Heart right ventricle (tissue), 16 donors: ENCODE measurements at places on chromosomes 2 and 18. TPM values are rescaled to one million over a fixed set of nuclear protein-coding genes. Genes with fewer than 3 reads are reported as not detected.

DNA sequence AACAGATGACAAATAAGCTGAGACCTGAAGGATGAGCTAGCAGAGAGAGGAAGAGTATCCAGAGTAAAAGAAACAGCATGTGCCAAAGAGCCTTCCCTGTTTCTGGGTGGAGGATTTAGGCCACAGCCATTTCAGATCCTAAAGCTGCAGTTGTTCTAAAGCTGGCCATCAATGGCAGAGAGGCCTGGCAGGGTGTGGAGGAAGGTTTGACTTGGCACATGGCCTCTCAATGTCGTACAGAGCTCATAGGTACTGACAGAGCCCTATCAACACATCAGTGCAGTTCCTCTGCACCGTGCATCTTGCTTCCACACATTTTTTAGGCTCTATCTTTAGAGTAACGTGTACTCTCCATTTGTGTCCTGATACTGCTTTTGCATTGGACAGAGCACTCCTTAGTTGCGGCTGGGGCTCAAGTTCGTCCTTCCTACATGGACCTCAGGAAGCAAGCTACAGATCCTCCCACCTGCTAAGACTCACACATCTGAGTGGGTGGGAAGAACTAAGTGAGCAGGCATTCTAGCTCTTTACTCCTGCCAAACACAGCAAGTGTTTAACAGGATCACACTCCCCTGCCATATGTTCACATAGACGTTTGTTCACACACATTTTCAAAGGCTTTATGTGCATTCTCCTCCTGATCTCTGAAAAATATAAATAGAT lies 3.0 kb upstream of the CHMP3 start:
- H3K4me1 ChIP-seq: peaks cover 17% of the 10 kb centered on the region
- no peak for DNase-seq
- no peaks in the 10 kb centered on the region for H3K27me3 ChIP-seq

DNA sequence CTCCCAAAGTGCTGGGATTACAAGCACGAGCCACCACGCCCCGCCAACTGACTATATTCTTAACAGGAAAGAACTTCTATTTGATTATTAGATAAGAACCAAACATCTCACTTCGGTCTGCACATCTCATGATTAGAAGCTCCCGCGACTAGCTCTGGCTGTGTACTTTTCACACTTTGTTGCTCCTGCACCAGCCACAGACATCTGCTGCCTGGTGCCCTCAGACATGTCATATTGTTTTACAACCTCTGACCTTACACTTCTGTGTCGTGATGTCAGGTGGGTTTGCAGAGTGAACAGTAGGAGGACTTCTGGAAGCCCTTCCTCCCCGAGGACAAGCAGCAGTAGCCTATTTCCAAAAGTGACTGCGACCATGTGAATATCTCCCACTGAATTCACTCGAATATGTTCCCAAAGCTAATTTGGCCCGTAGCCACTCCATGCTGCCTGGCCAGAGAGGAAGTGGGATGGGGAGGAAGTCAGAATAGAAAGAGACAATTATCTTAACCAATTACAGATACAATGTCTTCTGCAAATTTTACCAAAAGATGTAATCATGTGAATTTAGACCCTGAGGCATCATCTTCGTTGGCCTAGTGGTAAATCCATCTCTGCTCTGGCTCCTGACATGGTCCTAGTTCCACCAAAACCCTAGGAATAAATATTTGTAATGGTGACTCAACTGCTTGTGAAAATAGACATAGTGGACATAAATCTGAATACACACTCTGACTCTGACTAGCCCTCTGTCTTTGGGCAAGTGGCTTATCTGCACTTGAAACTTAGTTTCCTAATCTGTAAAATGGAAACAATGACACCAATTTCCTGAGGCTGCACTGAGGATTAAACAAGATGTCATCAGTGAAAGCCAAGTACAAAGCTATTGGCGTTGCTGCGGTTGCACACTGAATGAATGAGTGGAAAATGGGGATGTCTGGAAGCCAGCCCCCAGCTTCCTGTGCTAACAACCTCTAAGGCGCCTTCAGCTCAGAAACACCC lies 406.1 kb downstream of the LRATD1 start:
- no peaks in the 10 kb centered on the region for H3K4me1 ChIP-seq
- no peak overlapping the region for H3K27ac ChIP-seq
- no peaks in the 10 kb centered on the region for H3K36me3 ChIP-seq
- DNase-seq: no peak
- H3K4me3 ChIP-seq: no peak overlapping the region

- H3K4me3 ChIP-seq: no peak overlapping the region
- no peaks in the 10 kb centered on the region for H3K4me1 ChIP-seq
- H3K36me3 ChIP-seq: no peaks in the 10 kb centered on the region
- no peak overlapping the region for H3K27ac ChIP-seq
Measured at GRCh38 chr18:48456838-48457237, 47.7 kb upstream of the ZBTB7C start.

GRCh38 chr2:197274349-197274748 lies 36.2 kb downstream of the ANKRD44 start:
- H3K36me3 ChIP-seq: no peaks in the 10 kb centered on the region
- DNase-seq: no peak
- no peak overlapping the region for H3K27ac ChIP-seq

- peak overlapping the region; percentile 58 for H3K4me3 ChIP-seq
- no peaks in the 10 kb centered on the region for H3K36me3 ChIP-seq
- DNase-seq: peak; percentile 25
- H3K27me3 ChIP-seq: peaks cover 23% of the 10 kb centered on the region
- peak overlapping the region; percentile 36 for H3K27ac ChIP-seq
Measured at GRCh38 chr2:100104718-100105677, 37.4 kb downstream of the AFF3 start.

DNA sequence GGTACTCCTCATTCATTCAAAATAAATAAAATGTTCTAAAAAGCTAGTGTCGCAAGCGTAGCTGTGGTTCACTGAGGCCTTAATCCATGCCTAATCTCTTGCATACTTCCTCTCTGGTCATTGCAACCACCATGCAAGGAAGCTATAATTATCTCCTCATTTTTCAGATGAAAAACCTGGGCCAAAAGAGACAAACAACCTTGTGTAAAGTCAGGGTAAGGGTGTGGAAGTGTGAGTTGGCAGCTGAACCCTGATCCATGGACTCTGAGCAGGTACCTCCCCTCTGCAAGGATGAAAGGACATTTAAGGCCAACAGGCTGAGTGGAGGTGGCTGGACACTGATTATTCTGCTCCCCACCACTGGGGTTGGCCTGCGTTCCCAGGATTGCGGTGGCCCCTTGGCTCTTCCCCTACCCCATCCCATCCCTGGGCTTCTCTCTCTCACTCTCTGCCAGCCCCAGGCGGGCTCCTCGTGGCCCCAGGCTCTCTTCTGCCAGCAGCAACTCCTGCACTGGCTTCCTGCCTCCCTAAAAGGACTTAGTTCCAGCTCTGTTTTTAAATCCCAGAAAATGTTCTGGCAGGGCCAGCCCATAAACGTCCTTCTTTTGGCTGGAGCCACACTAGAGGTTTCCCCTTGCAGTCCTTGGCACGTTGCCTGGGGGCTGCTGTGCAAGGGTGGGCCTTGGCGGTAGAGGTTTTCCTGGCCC lies 72.0 kb upstream of the AFF3 start:
- peak overlapping the region; percentile 72 for H3K27ac ChIP-seq
- H3K4me3 ChIP-seq: no peak overlapping the region
- DNase-seq: peak; percentile 34
- H3K4me1 ChIP-seq: peaks cover 32% of the 10 kb centered on the region
- no peaks in the 10 kb centered on the region for H3K27me3 ChIP-seq
- no peaks in the 10 kb centered on the region for H3K36me3 ChIP-seq

SH3BP4 gene
- 15.3 TPM for polyA plus RNA-seq

CHRNA1 gene
- polyA plus RNA-seq: 0.07 TPM

METTL4 gene
- 4.2 TPM for polyA plus RNA-seq

STK16 gene
- polyA plus RNA-seq: 12.9 TPM
